ENCODE measurements at places on chromosomes 7 and 10.

GRCh38 chr7:126843336-126843735, 409.4 kb downstream of the GRM8 start:
- DNase-seq, result no peak

DNA sequence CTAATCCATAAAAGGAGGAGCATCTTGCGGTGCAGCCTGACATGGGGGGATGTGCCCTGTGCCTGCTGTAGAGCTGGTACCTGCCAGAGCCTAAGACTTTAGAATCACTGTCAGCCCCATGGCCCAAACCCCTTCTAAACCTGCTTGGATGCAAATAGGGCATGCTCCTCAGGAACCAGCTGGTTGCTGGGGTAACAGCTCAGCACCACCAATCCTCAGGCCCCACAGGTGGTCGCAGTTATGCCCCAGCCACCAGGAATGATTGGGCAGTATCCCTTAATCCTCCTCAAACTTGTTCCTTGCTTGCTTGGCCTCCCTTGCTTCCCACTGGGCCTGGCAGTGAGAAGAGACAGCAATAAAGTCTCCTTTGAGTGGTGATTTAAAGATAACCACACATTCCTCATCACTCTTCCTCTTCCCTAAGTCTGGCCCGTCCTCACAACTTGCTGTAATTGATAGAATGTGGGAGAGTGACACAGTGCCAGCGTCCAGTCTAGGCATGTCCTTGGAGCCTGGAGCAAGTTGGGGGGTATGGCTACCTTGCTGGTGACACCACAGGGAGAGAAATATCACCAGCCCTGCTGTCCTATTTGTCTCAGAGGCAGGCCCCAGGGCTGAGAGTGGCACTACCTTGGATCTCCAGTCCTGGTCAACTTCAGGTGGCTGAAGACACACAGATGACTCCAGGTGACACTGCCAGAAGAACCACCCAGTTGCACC, 43.0 kb downstream of the VSTM4 start:
- no peak for DNase-seq

DNA sequence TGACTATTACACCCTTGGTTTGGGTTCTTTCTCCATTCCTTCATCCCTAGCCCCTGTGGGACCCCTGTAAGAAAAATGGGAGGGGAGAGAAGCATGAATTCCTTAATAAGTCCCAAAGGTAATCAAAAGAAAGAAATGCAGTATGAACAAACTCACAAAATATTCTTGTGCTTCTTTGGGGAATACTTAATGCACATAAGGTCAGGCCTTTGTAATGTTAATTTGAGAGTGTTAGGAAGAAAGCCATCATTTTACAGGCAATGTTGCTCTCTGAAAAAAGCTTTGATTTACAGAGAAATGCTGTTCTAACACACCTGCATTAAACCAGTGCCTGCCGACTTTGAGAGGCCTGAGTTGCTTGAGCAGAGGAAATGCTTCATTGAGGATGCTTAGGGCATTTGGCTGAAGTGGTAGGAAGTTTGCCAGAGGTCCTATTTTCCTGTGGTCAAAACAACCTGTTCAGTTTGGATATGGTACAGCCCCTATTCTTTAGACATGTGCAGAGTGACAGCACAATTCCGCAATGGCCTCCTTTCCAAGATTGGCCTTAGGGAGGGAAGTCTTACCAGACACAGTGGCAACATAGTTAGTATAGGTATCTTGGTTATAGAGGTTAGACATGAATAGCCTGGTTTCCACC, 643.4 kb downstream of the AUTS2 start:
- no peak for DNase-seq

DNA sequence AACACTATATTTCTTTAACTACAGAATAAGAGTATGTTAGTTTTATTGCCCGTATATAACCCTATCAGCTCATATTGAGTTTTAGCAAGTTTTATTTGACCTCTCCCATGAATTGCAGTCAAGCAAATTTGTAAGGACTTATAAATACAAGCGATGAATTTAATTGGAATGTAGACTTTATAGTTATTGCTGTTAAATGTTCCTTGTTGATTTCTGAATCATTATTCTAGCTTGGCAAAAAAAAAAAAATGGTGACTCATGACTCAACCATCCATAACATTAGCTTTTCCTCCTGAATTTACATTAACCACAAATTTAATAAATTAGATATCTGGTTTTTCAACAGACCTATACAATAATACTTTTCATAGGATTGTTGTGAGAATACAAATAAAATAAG, 334.0 kb upstream of the LRRTM3 start:
- DNase-seq, result no peak

GRCh38 chr7:27048438-27048837, 47.4 kb downstream of the HOXA1 start:
- DNase-seq, result no peak

DNA sequence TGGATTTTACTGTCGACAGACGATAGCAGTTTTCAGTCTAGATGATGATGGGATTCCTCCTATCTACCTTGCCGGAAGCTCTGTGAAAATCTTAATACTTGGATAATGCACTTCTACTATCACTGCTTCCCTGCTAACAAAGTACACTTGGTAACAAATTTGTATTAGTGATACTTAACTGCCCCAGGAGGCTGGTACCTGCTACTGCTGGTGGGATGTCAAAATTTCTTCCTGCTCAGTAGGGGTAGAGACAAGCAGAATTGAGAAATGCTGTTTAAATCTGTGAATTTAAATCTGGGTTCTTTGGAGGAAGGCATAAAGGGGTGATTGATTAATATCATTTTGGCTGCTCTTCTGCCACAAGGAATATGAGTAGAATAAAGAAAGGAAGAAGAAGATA, 99.8 kb upstream of the STRIP2 start:
- no peak for DNase-seq

DNA sequence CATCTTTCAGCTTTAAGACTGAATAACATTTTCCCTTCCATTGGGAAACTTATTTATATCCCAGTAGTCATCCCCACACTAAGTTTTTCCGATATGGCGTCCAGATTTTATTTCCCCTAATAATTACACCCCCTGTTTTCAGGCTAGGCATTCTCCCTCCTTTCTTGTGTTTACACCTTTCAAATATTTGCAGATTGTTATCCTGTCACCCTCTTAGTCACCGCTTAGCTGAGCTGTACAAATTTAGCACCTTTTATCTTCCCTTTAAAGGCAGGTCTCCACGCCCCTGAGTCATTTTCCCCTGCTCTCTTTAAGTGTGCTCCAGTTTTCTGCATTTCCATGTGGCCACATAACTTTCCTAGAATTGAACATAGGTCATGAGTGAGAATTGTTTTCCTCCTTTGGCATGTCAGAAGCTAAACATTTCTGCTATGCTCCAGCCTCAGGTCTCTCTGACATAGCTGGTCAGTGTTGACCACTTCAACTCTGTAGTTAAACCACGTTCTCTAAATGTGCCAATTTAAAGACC, 47.4 kb downstream of the LRRC4 start:
- DNase-seq, result no peak

GRCh38 chr10:125762692-125763648, 12.7 kb downstream of the MMP21 start:
- no peak for DNase-seq

GRCh38 chr7:83689855-83690254, 40.9 kb upstream of the SEMA3E start:
- no peak for DNase-seq

All from AG20443 (cell line).